Temporal lobe (tissue), 4 donors: ENCODE measurements at places on chromosomes 11 and 22. TPM values are rescaled to one million over a fixed set of nuclear protein-coding genes. Genes with fewer than 3 reads are reported as not detected.

The OVOL1 gene
- total RNA-seq, result under 0.01 TPM

The KRTAP5-11 gene
- not detected for total RNA-seq

The RAB38 gene
- 0.74 TPM for total RNA-seq

The CCDC88B gene
- total RNA-seq, result 0.98 TPM

The CRYBB1 gene
- total RNA-seq, result 0.74 TPM
